ENCODE measurements at places on chromosomes 5 and 9.

- no peak for DNase-seq
Measured at GRCh38 chr5:167929841-167930240, 361.6 kb upstream of the WWC1 start.

- DNase-seq: no peak
Measured at GRCh38 chr5:17000291-17000939, 64.3 kb upstream of the MYO10 start.

- no peak for DNase-seq
Measured at GRCh38 chr9:14097215-14097614, 216.7 kb downstream of the NFIB start.

GRCh38 chr9:20749496-20750198, 65.6 kb downstream of the FOCAD start:
- DNase-seq: no peak

- no peak for DNase-seq
Measured at GRCh38 chr9:37998881-37999587, 70.0 kb downstream of the SHB start.

DNA sequence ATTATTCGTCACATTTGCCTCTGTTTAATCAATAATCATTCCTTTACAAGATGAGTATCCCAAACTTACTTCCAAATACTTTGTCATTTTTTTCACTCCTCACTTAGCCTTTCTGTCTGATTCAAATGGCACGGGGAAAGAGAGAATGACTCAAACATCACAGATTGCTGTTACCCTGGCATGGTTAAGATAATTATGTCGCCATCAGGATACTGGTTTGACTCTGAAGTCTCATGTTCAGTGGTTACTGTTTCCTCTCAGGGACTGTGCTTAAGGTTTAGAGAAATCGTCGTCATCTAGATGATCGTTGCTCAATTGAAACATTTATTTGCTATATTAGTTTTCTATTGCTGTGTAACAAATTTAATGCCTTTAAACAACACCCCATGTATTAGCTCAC, 45.2 kb upstream of the RAD23B start:
- no peak for DNase-seq

DNA sequence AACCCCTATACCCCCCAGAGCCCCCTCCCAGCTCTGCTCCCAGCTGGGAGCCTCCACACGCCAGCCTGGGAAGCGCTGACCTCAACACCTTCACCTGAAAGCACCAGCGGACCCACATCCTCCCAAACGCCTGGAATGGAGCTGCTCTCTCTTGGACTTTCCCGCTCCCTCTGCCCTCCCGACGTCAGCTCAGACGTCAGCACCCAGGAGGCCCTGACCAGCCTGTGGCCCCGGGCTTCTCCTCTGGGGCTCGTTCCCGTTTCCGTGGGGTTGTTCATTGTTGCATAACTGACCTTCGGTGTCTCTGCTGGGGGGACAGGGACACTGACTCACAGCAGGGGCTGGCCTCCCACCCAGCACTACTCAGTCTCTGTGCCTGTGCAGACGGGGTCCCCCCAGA, 35.0 kb upstream of the SLC6A3 start:
- DNase-seq: no peak

DNA sequence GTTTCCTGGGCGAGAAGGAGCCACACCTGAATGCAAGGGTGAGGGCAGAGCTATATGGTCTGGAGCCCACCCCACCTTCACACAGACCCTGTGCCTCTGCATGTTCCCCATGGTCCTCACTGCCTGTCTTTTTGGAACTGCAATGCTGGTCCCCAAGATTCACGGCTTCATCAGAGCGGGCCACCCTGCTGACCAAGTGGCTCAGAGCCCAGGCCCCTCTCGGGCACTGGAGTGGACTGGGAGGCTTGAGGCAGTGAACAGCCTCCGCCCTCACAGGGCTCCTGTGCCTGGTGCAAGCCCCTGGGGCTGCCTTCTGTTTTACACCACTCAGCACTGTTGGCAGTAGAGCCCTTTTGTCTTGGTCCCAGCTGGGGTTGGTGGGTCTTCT, 143.2 kb downstream of the CACNA1B start:
- no peak for DNase-seq

- no peak for DNase-seq
Measured at GRCh38 chr5:13511442-13511841, 433.0 kb downstream of the DNAH5 start.

DNA sequence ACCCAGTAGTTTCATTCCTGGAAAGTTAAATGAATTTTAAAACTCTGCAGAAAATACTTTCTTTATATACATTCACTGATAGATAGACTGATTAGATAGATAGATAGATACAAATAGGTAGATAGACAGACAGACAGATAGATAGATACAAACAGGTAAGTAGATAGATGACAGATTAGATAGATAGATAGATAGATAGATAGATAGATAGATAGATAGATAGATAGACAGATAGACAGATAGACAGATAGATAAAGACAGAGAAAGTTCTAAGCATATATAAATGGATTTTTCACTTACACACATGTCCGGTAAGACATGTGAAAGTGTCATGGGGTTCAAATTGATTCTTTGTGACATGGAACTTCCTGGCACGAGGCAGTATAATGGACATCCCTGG, 349.7 kb downstream of the CDK5RAP2 start:
- DNase-seq: no peak

- peak; percentile 23 for DNase-seq
Measured at GRCh38 chr9:137866226-137867141, 11.1 kb upstream of the CACNA1B start.

DNA sequence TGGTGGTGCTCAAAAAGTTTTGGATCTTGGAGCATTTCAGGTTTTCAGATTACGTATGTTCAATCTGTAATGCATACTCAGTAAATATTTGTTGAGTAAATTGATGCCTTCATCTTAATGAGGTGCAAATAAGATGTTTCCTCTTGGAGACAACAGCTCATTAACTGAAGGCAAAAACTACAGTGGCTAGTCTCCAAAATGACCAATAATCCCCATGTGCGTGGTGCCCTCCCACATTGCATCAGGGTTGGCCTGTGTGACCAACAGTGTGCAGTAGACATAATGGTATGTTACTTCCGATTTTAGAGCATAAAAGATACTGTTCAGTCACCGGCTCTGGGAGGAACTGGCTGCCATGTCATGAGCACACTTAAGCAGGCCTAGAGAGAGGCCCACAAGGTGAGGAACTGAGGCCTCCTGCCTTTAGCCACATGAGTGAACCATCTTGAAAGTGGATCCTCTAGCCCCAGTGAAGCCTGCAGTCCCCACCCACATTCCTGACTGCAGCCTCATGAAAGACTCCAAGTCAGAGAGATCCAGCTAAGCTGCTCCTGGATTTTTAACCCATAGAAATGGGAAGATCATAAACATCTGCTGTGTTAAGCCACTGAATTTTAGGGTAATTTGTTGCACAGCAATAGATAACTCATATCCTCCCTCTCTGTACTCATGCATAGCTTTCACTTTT, 55.7 kb downstream of the LIFR start:
- DNase-seq: no peak

DNA sequence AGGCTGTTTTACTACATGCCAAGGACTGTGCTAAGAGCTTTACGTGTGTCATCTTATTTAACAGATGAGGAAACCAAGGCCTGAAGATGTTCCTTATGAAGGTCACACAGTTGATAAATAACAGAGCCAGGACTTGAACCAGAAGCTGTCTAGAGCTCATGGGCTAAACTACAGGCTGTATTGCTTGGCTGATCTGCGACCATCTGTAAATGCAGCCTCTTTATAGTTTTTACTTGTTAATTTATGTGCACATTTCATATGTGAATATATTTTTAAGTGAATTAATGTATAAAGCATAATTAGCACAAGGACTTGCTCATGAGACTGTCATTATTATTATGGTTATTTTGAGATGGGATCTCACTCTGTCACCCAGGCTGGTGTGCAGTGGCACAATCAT, 19.3 kb upstream of the GNPDA1 start:
- no peak for DNase-seq

GRCh38 chr5:2701592-2701991, 49.9 kb downstream of the IRX2 start:
- no peak for DNase-seq

- peak; percentile 9 for DNase-seq
Measured at GRCh38 chr9:120916991-120917880, 9.4 kb downstream of the TRAF1 start.

- DNase-seq: no peak
Measured at GRCh38 chr5:157801-158200, 33.5 kb upstream of the LRRC14B start.

DNA sequence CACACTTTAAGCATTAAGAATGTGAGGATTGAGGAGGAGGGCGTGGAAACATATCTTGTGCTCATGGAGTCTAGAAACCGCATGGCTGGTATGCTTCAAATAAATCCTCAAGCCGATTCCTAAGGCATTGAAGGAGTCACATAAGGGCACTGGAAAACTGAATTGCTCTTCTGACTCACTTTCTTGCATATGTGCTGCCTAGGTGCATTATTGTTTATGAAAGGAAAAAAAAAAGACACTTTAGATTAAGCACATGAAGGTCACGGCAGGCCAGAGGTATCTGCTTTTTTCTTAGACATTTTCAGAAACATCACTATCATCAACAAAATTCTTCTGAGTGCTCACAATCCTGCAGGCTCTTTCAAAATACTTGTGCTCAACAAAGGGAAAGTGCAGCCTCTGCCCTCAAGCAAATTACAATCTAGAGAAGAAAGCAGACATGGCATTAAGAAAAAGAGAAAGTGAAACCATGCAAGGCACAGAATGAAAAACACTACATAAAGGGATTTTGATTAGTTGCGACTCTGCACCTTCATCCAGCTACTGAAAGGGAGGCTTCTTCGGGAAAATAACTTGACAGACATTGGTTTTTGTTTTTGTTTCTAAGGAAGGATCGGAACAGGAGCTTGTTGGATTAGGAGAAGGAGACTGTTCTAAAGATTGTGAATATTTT, 2117.6 kb downstream of the MAT2B start:
- no peak for DNase-seq

- no peak for DNase-seq
Measured at GRCh38 chr5:106321242-106321641, 1349.5 kb downstream of the EFNA5 start.

DNA sequence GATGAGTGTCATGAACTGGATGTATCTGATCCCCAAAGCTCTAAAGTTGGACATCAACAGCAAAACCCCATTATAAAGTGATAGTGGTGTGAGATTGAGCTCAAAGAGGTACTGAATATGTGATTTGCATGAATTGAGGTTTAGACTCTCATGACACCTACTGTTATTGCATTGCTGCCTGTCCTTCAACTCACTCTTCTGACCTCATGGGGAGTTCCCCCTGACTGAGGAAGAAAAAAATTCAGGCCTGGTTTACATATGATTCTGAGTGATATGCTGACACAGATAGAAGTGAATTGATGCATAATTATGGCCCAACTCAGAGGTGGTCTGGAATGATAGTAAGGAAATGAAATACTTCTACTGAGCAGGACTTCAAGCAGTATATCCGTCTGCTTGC, 76.2 kb upstream of the CHD1 start:
- DNase-seq: peak; percentile 47

- no peak for DNase-seq
Measured at GRCh38 chr9:93813221-93814076, 141.7 kb downstream of the BARX1 start.

DNA sequence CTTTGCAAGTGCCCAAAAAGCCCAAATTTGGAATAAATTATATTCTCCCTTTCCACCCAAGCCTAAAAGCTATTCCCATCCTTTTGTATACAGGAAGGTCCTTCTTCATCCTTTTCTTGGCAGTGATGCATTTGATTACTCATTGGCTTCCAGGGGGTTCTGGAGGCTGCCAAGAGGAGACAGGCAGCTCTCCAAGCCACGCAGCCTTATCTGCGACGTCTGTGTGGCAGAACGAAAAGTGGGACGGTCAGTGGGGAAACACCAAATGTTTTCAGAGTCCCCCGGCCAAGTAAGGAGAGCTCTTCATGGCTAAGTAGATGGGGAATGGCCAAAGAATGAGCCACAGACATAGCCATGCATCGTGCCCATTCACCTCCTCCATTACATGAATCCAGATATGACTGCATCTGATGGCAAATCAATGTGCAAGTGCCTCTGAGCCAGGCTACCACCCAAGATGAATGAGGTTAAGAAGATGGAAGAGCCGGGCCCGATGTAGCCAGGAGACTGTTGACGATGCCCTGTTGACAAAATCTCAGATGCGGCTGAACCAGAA, 12.1 kb downstream of the ADAM19 start:
- DNase-seq: no peak

DNA sequence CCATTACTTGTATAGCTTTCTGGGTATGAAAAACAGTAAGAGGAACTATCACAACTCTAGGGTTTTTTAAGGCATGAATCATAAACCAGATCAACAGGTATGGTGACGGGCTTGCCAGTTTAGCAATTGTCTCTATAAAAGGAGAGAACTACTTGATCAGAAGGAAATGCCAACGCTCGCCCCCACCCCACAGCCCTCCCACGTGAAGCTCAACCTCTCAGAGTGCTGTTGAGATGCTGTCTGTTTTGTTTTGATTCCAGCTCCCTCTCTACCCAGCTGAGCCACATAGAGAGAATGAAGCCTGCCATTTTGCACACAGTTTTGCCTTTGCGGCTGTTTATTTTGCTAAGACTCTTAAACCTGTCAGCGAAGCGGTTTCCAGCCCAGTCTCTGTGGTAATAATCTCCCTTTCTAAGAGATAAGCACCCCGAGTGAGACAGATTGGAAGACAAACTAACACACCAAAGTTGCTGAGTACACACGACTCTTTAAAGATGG, 257.9 kb upstream of the ANKRD55 start:
- DNase-seq: peak; percentile 80

DNA sequence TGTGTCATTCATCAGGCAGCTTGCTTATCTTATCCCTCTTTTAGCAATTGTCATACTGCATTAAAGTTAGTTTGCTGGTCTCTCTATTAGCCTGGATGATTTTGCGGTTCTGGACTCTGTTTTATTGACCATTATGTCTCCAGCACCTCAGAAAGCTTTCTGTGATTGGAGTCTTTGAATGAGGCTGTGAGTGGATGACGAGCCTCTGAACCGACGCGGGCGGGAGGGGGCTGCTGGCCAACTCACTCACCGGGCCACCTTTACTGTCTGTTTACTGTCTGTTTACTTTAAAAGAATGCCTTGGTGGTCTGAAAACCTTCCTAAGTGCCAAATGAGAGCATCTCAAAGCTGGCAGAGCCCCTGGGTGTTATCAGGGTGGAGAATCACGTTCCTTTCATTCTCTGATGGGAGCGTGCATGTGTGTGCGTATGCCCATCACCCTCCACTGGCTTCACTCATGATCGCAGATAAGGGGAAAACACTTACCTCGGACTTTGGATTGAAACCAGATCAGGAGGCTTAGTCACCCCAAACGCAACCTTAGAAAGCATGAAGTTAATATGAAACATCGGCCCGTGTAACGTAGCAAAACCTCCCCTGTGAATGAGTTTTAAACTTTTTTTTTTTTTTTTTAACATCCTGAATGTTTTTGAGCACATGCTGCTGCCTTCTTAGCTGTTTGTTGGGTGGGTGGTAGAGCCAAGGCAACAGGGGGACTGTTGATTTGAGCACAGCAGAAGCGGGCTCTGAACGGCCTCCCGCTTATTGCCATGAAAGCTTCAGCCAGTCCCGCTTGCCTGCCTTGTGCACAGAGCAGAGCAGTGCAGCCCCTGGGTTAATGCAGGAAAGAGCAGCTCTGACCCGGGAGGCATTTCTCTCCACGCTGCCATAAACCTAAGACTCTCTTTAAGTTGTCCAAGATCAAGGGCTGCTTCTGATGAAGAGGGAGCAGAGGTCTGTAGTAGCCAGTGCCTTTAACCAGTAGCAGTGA, 173.6 kb downstream of the GADD45G start:
- DNase-seq: no peak

Data from activated naive CD4-positive, alpha-beta T cell treated with anti-CD3 and anti-CD28 coated beads for 36 hours (primary cell).